ENCODE measurements at places on chromosomes 3 and 15. TPM values are rescaled to one million over a fixed set of nuclear protein-coding genes. Genes with fewer than 3 reads are reported as not detected.
A peak's percentile ranks its signal among the peaks of the same experiment; 100 is the strongest.

Gene LSMEM2
- 0.31 TPM for polyA plus RNA-seq

Gene LIPC
- 19.2 TPM for polyA plus RNA-seq

Gene ITPKA
- 0.61 TPM for polyA plus RNA-seq

Gene PCSK6
- 10.1 TPM for polyA plus RNA-seq

Gene IGSF11
- 5.9 TPM for polyA plus RNA-seq

Gene ARGFX
- not detected for polyA plus RNA-seq

Gene EAF2
- 7.9 TPM for polyA plus RNA-seq

Gene TXNRD3
- 15.4 TPM for polyA plus RNA-seq

Gene ST8SIA2
- polyA plus RNA-seq: 5.8 TPM

Gene ISLR2
- polyA plus RNA-seq: 0.88 TPM

Gene SPINK8
- polyA plus RNA-seq: 0.95 TPM

Gene PRTG
- polyA plus RNA-seq: 12.4 TPM

Gene EEF1AKMT4
- polyA plus RNA-seq: 3.3 TPM

Gene ERICH6
- 1.4 TPM for polyA plus RNA-seq

DNA sequence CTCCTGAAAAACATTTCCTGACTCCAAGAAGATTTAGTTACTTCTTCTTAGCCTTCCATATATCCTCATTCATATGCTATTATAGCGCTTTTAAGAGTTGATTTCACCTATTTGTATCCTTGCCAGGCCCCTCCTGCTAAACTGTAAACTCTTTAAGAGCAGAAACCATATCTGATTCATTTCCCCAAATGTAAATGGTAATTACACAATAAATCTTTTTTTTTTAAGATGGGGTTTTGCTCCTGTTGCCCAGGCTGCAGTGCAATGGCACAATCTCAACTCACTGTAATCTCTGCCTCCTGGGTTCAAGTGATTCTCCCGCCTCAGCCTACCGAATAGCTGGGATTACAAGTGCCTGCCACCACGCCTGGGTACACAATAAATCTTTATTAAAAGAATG, 4.5 kb downstream of the DLEC1 start:
- DNase-seq: no peak

GRCh38 chr3:124818398-124819091, 68.6 kb downstream of the ITGB5 start:
- no peak for DNase-seq

GRCh38 chr3:141356046-141356445, 12.3 kb upstream of the ZBTB38 start:
- DNase-seq: no peak

- DNase-seq: no peak
Observed at GRCh38 chr3:58754074-58754473, 87.5 kb upstream of the FAM3D start.

DNA sequence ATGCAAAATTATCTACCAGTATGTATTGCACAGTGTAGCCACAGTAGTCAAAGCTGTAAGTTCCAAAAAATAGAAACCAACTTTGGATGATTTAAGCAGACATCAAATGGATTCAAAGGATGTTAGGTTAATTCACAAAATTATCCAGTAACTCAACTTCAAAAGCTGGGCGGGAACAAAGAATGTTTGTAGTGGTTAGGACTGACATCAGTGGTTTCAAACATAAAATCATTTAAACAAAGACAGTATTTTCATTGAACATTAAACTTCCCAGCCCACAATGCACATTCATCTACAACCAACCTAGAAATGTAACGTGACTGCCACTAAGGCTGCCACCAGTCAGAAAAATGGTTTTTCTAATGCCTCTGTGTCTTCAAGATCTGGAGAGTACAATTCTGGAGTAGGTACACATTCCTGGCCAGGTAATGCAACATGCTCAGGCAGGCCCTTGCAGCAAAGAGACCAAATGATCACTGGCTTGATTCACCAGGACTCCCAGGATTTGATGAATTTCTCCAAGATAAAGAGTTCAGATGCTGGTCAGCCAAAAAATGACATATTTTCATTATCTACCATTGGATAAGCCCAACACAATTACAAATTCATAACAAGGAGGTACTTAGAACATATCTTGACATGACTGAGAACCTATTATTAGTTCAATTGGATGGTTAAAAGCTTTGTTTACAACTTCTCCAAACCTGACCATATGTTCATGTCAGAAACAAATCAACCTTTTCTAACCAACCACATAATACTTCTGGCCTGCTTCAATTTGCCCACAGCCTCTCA, 189.8 kb upstream of the CNTN4 start:
- DNase-seq: no peak

- no peak for DNase-seq
Observed at GRCh38 chr15:81968691-81969090, 77.1 kb downstream of the MEX3B start.

DNA sequence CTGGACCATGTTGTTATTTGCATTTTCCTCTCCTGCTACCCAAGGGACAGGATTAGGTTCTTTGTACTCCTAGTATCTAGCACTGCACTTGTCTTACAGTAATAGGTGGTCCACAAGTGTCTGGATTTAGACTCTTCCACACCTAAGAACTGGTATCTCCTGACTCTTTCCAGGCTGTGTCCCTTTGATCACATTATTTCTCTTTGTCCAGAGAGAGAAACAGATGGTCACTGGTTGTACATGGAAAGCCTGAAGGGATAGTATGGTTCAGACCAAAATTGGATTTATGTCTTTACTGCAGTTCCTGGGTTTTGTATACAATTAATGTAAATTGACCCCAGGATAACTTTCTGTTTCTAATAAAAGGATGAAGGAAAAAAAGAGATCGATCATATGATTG, 64.0 kb downstream of the PDE8A start:
- DNase-seq: no peak

- DNase-seq: no peak
Observed at GRCh38 chr15:45113380-45113990, 487 bp downstream of the DUOX2 start.

DNA sequence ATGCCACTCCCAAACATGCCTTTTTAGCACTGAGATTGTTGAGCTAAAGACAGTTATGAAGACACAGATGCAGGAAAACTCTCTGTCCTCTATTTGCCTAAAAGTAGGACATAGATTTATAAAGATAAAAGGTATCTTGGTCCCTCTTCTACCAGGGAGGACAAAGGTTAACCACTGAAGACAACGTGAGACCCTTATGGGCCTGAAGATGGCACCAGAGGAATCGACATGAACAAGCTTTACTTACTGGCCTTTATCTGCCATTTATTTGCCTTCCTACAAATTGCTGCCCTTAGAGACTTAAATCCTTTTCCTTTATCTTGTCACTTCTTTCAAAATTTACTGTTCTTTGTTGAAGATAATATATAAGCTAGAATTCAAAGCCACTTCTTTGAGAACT, 109.7 kb upstream of the FAM3D start:
- DNase-seq: no peak

- no peak for DNase-seq
Observed at GRCh38 chr3:30810625-30811024, 83.8 kb downstream of the GADL1 start.

DNA sequence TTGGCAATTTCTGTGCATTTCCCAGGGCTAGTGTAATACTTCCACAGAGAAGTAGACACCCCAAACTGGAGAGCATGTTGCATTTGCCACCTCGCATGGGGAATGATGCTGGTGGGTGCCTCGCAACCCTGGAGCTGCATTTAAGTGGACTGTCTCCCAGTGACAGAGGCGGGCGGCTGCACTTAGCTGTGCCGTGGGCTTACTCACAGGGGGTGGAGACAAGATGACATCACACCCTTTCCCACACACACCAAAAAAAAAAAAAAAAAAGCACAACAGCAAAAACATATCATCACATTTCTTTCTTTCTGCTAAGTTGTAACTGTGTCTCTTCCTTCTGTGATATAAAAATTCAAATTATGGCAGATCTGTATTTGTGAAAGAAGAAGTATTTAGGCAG, at the start of gene ABI3BP:
ABI3BP (minus strand) TSS at position 113 of the 400 bp plus-strand sequence; CDS start at position 76, 37 bp downstream.
- DNase-seq: peak; percentile 30

- DNase-seq: no peak
Observed at GRCh38 chr3:68936856-68937255, 4.5 kb upstream of the TAFA4 start.

- no peak for DNase-seq
Observed at GRCh38 chr15:73870700-73871408, 2.5 kb upstream of the TBC1D21 start.

GRCh38 chr3:98972155-98972554, 70.7 kb upstream of the DCBLD2 start:
- no peak for DNase-seq

GRCh38 chr3:77939726-77940125, 899.8 kb downstream of the ROBO2 start:
- peak; percentile 37 for DNase-seq

DNA sequence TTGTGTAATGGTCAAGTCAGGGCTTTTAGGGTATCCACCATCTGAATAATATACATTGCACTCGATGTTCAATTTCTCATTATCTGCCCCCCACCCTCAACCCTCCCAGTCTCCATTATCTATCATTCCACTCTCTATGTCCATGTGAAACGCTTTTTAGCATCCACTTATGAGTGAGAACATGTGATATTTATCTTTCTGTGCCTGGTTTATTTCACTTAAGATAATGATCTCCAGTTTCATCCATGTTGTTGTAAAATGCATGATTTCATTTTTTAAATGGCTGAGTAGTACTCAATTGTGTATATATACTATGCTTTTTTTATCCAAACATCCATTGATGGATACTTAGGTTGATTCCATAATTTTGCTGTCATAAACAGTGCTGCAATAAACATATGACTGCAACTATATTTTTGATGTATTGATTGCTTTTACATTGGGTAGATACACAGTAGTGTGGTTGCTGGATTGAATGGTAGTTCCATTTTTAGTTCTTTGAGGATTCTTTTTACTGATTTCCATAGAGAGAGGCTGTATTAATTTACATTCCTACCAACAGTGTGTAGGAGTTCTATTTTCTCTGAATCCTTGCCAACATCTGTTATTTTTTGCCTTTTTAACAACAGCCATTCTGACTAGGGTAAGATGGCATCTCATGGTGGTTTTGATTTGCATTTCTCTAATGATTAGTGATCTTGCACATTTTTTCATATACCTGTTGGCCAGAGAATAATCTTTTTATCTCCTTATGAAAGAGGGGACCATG, 332.9 kb upstream of the TGFBR2 start:
- no peak for DNase-seq

DNA sequence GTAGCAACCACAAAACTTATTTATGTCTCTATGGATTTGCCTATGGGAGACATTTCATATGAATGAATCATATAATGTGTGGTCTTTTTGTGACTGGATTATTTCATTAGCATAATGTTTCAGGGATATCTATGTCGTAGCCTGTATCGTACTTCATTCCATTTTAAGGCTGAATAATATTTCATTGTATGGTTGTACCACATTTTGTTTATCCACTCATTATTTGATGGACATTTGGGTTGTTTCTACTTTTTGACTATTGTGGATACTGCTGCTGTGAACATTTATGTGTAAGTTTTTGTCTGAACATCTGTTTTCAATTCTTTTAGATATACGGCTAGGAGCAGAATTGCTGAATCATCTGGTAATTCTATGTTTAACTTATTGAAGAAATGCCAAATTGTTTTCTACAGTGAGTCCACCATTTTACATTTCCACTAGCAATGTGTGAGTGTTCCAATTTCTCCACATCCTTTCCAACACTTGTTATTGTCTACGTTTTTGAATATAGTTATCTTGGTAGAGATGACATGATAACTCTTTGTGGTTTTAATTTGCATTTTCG, 134.4 kb upstream of the DAZL start:
- no peak for DNase-seq

- DNase-seq: no peak
Observed at GRCh38 chr3:10977892-10978510, 14.5 kb upstream of the SLC6A1 start.

- DNase-seq: no peak
Observed at GRCh38 chr3:15360788-15361493, 28.6 kb upstream of the SH3BP5 start.

DNA sequence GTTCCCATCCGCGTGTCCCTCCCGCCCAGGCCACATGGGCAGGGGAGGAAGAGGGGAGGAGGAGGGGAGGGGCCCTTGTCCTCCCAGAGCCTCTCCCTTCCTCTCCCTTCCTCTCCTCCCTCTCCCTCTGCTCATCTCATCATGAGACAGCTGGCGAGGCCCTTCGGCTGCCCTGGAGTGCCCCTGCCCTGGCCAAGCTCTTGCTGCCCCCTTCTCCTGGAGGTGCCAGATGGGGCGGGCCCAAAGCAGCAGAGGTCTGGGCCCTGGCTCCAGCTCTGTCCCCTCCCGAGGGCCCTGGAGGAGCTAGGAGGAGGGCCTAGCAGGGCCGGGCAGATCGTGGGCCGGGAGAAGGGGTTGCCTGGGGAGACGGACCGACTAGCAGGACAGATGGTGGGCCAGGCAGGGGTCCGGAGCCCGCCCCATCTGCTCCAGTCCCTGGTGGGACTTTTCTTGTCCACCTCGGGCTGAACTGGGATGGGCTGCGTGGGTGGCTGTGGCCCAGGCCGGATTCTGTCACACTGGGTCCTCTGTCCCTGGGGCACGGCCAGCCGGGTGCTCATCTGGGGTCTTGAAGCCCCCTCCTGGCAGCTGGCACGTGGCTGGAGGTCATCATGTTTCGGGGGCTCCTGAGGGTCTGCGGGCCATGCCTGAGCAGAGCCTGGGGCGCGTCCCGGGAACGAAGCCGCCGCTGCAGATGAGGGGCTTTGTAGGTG, 183.4 kb downstream of the GOLGA6L6 start:
- no peak for DNase-seq

- DNase-seq: no peak
Observed at GRCh38 chr3:3538451-3538850, 260.8 kb upstream of the LRRN1 start.

- DNase-seq: no peak
Observed at GRCh38 chr3:108389372-108389771, 93.0 kb downstream of the HHLA2 start.

GRCh38 chr3:7754653-7755441, 746.8 kb upstream of the LMCD1 start:
- no peak for DNase-seq

DNA sequence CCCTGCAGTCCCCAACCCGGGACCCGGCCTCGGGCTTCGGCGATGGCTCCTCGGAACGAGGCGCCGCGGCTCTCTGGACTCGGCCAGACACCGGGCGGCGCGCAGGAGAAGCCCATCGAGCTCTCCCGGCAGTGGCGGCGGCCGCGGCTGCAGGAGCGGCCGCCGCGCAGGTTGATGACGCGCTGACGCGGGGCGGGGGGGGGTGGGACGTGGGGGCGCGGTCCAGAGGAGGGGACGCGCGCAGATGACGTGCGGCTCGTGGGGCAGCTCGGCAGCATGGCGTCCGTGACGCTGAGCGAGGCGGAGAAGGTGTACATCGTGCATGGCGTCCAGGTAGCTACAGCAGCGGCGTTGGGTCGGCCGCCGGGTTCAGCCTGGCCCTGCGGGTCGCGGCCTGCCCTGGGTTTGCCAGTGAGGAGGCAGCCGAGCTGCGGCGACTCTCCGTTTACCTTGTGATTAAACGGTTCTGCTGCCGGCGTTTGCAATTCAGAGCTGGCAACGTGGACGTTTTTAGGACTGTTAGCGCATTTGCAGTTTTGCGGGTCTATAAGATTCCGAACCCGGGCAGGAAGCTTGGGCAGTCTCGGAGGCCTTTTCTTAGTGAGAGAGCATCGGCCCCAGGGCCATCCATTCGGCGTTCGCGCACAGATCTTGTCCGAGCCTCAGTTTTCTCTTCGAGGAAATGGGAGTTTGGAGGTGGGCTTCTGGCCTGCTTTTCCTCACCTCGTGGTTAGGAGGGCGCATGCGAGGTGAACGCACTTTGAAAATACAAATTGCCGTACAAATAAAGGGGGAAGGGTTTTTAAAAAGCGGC, at the start of the genes EXOSC7 and ZDHHC3:
EXOSC7 (plus strand) TSS at position 243 of the 814 bp plus-strand sequence; CDS start at position 277, 34 bp downstream.
ZDHHC3 (minus strand) TSS at position 173 of the 814 bp plus-strand sequence. CDS start 16,738 bp downstream, outside the sequence.
- DNase-seq: peak; percentile 87

GRCh38 chr3:129119365-129120100, 2.1 kb downstream of the RAB43 start:
- no peak for DNase-seq

Measured in renal pelvis (tissue), 12 donors.